GM12865 (cell line): ENCODE measurements at places on chromosomes 6 and 20.

GRCh38 chr20:23162887-23163286 lies 76.8 kb upstream of the CD93 start:
- no peak for DNase-seq

GRCh38 chr6:82083646-82084045 lies 163.9 kb downstream of the IBTK start:
- DNase-seq, result no peak

DNA sequence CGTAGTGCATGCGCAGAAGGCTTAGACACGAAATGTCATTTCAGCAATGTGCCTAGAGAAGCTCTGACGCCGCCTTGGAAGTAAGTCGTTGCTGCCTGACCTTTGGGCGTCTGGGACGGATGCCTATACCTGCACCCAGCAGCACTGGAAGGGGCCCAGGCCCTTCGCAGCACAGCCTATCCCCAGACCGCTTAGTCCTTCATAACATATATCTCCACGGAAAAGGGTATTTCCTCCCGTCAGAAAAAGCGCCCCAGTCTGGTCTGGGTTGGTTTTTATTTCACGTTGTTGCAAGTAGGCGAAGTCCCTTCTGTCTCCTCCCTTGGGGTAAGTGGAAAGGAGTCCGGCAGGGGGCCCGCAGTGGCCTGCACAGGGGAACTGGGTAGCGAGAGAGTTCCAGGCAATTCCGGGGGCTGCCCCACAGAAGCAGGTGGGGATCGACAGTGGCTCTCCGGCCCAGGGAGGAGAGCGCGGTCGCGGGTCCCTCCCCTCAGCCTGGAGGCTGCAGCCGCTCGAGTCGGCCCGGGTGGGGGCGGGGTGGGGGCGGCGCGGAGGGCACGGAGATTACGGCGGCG lies 559 bp upstream of the EYA4 start:
- no peak for DNase-seq

- no peak for DNase-seq
Observed at GRCh38 chr6:138182939-138183789, 21.4 kb downstream of the ARFGEF3 start.

- DNase-seq, result no peak
Observed at GRCh38 chr6:44232676-44233566, 9.5 kb downstream of the SLC29A1 start.

DNA sequence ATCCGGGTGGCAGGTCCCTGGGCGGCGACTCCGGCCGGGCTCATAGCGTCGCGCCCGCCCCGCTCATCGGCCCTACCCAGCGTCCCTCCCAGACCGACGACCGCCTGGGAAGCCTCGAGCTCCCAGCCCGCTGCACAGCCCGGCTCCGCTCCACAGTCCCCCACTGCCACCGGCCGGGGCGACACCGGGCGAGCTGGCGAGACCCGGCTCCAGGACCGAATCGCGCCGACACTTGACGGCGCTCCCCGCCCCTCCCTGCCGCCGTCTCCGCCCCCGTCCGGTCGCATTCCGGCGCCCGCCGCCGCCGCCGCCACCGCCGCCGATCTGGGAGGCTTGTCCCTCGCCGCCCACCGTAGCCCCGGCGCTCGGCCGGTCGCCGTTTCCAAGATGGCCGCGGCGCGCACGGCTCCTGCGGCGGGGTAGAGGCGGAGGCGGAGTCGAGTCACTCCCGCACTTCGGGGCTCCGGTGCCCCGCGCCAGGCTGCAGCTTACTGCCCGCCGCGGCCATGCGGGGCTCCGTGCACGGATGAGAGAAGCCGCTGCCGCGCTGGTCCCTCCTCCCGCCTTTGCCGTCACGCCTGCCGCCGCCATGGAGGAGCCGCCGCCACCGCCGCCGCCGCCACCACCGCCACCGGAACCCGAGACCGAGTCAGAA lies at the start of gene MAP3K4:
Gene MAP3K4, plus strand, starts transcription at position 364 of the 655 bp plus-strand sequence. Its CDS starts 163 bp downstream, at position 527.
- DNase-seq, result peak; percentile 93

DNA sequence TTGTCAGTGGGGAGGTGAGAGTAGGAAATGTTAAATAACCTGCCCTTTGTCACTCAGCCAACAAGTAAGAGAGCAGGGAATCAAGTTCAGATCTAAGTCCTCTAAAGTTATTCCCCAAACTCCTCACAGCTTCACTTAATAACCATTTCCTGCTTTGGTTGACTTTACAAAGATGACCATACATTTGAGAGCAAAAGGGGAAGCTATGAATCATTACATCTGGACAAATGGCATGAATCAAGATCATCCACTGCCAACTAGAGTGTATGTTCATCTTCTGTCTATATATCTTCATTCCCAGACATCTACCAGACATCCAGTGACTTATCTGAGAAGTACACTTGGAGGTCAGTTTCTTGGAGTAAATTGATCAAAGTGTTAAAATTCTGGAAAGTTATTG lies 15.1 kb upstream of the HIVEP2 start:
- no peak for DNase-seq

- DNase-seq, result peak; percentile 25
Observed at GRCh38 chr6:1619673-1620503, 10.2 kb downstream of the FOXC1 start.

DNA sequence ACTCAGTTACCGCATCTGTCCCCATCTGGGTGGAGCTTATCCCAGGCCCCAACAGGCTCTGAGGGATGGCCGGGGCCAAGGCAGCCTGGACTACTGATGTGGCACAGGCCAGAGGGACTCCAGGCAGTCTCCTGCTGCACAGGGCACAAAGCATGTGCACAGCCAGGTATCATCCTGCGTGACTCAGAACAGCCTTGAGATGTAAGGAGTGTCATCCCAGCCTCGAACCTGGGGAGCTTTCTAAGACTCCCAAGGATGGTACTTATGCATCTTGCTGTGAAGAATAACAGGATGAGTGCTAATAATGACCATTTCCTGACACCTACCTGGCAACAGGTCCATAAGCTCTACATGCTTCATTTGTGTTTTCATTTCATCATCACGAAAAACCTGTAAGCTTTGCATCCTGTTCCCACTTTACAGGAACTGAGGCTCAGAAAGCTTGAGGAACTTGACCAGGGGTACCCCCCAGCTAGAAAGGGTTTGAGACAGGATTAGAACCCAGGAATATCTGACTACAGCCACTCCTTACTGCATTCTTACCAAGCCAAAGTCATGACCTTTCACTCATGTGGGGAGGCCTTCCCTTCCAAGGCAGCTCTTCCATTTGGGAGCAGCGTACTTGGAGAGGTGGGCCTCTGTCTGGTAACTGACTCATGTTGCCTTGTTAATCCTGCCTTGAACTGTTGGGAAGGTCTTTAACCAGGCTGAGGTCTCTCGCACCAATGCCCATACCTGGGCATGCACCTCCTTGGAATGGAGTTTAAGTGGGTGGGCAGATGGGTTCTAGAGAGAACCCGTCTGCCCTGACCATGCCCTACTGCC lies 1.9 kb downstream of the TRIB3 start:
- DNase-seq, result no peak

DNA sequence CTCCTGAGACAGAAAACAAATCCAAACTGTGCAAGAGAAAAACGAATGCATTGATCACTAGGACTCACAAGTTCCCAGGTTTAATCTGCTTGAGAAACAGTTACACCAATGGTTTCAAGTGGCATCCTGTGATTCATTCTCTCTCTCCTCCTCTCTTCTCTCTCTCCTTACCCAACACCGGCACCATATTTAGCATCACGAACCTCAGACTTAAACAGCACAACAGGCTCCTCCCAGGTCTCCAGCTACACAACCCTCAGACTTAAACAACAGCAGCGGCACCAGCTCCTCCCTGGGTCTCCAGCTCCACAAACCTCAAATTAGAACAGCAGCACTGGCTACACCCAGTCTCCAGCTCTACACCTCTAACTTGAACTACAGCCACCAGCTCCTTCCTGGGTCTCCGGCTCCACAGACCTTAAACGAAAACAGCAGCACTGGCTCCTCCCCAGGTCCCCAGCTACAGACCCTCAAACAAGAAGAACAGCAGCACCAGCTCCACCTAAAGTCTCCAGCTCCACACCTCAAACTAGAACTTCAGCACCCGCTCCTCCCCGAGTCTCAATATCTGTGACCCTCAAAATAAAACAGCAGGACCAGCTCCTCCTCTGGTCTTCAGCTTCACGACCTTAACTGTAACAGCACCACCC lies 355.9 kb downstream of the PREX1 start:
- DNase-seq, result no peak

DNA sequence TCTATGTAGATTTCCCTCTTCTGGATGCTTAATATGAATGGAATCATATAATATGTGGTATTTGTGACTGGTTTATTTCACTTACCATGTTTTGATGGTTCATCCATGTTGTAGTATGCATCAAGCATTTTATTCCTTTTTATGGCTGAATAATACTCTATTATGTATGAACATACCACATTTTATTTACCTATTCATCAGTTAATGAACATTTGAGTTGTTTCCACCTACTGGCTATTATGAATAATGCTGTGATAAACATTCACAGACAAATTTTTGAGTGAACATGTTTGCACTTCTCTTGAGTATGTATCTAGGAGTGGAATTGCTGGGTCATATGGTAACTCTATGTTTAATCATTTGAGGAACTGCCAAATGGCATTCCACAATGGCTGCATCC lies 14.9 kb upstream of the ZNF451 start:
- no peak for DNase-seq

- no peak for DNase-seq
Observed at GRCh38 chr20:17129089-17129488, 97.8 kb upstream of the PCSK2 start.

GRCh38 chr20:17653835-17654648 lies 28.0 kb downstream of the RRBP1 start:
- DNase-seq, result no peak

- DNase-seq, result no peak
Observed at GRCh38 chr20:2173186-2173585, 71.6 kb downstream of the STK35 start.

DNA sequence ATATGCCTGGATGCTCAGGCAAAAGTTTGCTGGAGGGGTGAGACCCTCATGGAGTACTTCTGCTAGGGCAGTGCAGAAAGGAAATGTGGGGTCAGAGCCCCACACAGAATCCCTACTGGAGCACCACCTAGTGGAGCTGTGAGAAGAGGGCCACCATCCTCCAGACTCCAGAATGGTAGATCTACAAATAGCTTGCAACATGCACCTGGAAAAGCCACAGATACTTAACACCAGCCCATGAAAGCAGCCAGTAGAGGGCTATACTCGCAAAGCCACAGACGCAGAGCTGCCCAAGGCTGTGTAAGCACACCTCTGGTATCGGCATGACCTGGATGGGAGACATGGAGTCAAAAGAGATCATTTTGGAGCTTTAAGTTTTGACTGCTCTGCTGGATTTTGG lies 60.7 kb upstream of the GJE1 start:
- no peak for DNase-seq

GRCh38 chr20:2301164-2301622 lies 5.4 kb downstream of the TGM3 start:
- DNase-seq, result peak; percentile 88

DNA sequence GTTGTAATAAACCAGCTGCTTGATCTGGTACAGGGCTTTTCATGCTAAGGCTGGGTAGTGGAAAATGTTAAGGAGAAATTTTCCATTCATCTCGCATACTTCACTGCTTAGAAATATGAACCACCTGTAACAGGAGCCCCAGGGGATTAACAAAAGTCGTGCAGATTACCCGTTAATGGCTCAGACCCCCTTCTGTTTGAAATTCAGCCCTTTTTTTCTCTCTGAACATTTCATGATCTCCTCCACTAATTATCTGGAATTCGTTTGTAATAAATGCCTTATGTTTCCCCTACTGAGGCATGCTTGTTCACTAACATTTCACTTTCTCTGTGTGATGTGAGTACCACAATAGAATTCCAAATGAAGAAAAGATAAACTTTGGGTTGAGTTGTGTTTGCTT lies 336.4 kb upstream of the HSF2 start:
- no peak for DNase-seq

- DNase-seq, result no peak
Observed at GRCh38 chr20:58622671-58623578, 28.2 kb upstream of the STX16 start.

DNA sequence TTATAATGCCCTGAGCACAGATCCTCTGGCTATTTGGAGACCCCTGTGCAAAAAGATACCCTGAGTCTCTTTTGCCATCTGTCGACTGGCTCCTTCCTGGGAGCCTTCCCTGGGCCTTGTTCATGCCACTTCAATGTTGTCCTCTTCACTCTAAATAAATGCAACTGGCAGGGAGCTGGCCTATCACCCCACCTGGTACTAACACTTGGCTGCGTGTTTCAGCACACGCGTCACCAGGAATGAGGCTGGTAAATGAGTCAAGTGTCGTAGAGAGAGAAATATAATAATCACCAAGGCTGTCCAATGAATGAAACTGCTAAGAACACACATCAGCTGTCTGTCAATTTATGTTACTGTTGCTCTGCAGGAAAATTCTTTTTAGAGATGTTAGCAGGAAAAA lies 374.6 kb upstream of the JARID2 start:
- no peak for DNase-seq

- DNase-seq, result no peak
Observed at GRCh38 chr6:131764350-131764749, 43.5 kb upstream of the ENPP1 start.

DNA sequence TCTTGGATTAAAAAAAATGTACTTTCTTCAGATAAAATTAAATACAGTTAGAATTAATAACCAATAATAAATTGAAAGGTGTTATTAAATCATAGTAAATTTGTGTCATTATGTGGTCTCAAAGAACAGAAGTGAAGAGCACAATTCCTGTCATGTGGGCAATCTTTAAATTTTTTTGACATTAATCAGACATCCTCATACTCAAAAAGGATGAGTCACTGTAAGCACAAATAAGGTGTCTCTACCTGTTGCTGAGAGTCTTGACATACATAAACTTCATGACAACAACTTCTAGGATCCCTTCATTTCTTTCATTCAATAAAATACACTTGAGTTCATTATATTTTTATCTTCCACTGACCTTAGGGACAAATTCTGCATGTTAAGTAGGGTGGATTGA lies 76.1 kb downstream of the SLC22A3 start:
- no peak for DNase-seq

DNA sequence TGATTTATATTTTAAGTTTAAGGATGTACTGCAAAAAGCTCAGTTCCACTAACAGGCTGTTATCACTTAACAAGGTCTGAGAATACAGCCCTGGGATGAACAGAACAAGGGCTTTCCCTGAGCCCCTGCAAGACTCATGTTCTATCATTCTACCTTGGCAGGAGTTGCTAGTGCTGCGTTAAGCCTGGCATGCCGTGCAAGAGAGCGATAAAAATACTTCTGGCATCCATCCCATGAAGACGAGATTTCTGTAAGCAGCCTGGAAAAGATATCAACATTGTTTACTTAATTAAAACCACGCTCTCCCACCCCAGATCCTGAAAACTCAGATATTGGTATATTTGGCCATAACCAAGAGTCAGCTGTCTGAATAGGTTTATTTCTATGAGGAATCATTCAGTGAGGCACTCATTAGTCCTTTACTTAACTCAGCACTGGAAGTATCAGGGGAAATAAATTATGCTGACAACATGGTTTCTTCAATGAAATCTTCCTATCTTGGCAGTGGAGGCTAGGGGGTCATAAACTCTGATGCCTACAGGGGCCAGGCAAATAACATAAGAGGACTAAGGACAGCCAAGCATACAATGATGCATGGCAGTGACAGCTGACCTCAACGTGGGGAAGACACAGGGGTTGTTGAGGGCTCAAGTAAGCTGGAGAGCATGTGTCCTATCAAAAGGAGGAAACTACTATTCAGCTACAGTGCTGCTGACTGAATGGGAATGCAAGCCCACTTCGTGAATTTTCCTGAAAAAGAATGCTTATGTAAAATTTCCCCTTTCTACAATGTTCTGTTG lies 37.6 kb upstream of the LYRM2 start:
- no peak for DNase-seq
